CD4-positive, alpha-beta T cell treated with Interleukin-10 for 1 hour (primary cell): ENCODE measurements at places on chromosomes 3 and 15.

DNA sequence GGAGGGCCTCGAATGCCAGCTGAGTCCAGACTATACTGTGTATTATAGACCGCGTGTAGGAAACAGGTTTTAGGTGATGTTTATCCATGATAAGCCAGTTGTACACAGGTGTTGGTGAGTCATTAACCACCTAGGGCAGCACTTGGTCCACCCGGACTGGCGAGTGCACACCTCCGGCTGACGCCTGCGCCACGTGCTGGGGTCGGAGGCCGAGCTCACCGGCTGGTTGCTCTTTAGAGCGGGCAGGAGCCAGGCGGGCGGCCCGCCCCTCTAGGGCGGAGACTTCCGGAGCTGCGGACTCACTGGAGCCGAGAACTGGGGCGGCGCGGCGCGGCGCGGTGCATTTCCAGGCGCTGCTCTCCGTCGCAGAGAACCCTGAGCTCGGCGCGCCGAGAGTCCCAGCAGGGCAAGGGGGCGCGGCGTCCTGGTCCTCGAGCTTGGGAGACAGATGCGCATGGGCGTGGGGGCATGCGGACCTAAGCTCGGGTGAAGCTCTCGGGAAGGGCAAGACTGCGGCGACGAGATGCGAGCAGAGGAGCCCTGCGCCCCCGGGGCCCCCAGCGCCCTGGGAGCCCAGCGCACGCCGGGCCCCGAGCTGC lies at the start of gene ESYT3:
Gene ESYT3 (plus strand): TSS at position 341 of the 599 bp plus-strand sequence. CDS start 183 bp downstream, at position 524.
- peak; percentile 29 for DNase-seq

DNA sequence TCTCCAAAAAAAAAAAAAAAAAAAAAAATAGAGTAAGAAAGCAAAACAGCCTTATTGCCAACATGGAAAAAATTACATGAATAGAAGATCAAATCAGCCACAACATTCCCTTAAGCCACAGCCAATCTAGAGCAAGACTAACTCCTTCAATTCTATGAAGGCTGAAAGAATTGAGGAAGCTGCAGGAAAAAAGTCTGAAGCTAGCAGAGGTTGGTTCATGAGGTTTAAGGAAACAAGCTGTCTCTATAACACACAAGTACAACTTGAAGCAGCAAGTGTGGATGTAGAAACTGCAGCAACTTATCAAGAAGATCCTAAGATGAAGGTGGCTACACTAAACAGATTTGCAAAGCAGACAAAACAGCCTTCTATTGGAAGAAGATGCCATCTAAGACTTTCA lies 9.3 kb downstream of the PARL start:
- no peak for DNase-seq

GRCh38 chr15:51706291-51706690 lies 25.0 kb downstream of the SCG3 start:
- DNase-seq = no peak

- no peak for DNase-seq
Observed at GRCh38 chr3:72151465-72152238, 366.7 kb upstream of the PROK2 start.

DNA sequence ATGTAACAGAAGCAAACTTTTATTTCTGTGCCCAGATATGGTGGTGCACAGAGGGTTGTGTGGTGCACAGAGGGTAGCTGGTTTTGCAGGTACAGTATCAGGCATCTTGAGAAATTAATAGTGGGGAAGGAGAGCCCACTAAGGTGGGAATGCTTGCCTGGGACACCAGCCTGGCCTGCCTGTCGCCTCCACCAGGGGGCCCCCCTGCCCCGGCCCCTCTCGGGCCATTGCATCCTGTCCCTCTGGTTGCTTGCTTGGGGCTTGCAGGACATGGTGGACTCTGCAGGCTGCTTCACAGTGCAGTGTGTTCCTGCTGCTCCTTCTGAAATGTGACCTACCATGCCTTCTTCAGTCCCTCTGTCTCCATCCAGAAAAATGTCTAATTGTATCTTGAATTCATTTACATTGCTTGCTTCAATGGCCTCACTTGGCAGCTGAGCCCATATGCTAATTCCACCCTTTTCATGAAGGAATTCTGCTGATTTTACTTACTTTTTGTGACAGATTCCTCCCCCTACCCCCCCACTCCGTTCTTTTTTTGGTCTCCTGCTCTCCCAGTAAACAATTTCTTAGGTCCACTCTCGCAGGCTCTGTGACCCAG lies 73.6 kb downstream of the EEFSEC start:
- DNase-seq = peak; percentile 33

- peak; percentile 69 for DNase-seq
Observed at GRCh38 chr3:152183473-152183872, 85.3 kb upstream of the MBNL1 start.

DNA sequence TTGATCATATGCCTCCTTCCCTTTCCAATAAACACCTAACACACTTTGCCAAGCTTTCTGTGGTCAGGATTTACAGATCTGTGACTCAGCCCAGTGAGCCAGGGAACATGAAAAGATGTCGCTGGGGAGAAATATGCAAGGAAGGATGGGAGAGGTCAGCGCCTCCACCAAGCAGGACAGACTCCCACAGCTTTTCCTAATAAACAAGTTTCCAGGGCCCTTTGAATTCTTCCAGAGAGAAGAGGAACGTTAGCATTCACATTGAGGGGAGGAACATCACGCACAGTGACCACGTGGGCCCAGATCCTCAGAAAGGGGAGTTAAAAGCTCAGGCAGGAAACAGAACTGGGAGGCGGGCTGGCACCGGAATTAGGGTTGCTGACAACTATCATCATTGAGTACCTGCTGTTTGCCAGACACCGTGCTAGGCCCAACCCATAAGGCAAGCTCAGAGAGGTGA lies 33.3 kb upstream of the MRPS22 start:
- DNase-seq = no peak

- DNase-seq = no peak
Observed at GRCh38 chr3:43994657-43995546, 246.8 kb upstream of the TOPAZ1 start.

DNA sequence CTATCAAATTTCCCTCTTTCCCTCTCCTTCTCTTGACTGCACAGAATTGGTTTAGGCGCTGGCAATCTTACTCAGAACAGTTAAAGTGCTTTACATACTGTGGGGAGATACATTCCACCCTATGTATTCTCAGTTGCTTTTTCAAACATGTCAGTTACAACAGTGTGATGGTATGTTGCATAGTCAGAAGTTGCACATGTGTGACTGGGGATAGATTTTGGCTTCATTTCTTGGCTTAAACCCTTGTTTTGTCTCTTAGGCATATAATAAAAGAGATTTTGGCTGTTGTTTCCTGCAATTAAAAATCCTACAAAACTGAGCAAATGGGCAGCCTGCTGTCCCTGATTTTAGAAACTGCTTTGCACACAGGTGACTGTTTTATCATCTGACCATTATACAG lies 86.7 kb downstream of the PIK3R4 start:
- DNase-seq = no peak

DNA sequence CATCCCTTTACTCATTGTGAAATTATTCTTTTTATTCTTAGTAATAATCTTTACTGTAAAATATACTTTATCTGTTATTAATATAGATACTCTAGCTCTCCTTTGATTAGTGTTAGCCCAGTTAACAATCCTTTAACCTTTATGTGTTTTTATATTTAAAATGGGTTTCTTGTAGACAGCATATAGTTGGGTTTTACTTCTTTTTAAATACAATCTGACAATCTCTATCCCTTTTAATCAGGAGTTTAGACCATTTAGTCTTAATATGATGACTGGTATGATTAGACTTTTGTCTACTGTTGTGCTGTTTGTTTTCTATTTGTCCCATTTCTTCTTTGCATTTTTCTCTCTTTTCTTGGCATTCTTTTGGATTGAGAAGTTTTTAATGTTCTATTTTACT lies 30.1 kb downstream of the GLCE start:
- no peak for DNase-seq

DNA sequence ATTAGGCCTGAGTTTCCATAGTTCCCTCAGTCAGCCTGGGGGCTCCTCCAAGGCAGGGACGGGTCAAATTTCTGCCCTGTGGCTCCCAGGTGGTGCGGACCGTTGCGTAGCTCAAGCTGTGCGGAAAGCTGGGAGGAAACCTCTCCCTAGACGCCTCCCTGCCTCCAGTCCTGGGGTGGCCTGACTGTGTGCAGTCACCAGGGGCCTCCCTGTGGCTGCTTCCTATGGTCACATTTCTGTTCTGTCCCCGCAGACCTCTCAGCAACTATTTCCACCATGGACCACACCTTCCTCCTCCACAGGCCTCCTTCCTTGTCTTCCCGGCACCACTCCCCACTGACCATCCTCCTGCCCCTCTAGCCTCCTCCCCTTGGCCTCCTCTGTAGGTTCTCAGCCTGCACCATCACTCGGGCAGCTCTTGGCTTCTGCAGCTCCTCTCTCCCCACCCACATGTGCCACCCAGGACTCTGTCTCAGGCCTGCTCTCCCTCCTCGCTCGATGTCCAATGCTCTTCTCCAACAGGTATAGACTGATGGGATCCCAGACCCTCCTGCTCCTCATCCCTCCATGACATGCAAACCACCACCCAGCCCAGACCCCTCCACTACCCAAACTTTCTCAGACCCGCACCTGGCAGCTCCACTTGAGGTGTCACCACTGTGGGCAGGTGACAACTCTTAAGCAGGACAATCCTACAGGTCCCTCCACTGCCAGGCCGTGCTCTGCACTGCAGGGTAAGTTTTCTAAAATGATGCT lies 26.9 kb upstream of the SEC13 start:
- DNase-seq = no peak

DNA sequence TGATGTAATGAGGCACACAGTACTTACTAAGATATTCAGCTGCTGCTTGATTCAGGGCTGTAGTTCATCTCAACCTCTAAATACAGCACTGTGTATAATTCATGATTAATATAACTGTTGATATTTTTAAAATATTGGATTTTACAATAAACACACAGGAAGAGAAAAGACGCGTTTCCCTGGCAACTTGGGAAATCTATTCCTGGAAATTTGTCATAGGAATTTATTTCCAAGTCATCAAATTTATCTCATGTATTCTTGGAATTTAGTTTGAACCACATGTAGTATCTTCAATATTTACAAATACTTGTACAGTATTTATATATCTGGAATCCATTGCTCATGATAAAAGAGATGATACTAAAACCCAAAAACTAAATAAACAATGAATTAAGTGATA lies 30.6 kb downstream of the EPHA3 start:
- DNase-seq = no peak

DNA sequence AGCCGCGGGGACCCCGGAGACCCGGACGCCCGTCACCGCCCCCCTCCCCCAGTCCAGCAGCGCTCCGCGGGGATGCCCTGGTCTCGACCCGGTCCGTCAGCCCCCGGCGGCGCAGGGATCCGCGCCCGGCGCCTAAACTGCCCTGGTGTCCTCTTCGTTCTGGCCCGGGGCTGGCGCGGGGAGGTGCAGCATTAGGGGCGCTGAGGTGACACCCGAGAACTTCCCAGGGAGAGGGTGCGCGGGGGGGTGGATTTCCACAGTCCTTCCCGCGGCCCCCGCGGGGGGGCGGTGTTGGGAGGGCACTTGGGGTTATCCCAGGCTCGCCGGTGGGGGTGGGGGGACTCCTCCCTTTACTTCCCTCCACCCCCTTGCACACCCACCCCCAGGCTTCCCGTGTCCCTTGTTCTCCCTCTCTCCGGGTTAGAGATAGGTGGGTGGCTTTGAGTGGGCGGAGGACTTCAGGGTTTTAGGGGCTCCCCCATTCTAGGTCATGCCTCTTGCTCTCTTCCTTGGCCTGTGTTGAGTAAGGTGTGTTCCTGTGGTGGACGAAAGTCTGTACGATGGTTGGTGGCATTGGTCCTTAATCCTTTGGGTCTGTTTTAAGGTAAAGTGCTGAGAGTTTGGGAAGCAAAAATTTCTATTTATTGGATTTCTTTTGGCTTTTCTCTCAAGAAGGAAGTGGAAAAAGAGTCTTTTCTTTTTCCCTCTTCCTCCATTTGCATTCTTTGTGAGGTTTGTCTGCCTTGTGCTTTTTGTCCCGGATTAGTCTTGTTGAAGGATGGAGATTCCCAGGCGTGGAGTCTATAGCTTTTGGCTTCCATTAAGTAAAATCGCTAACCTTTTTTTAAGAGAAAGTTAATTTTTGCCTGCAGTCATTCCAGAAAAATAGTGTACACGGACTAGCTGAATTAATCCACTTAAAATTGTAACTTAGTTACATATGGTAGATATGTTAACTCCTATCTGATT lies 811 bp downstream of the SKIL start:
- peak; percentile 84 for DNase-seq

GRCh38 chr15:61017109-61017508 lies 212.0 kb downstream of the RORA start:
- DNase-seq = no peak

- no peak for DNase-seq
Observed at GRCh38 chr3:8223766-8224165, 277.9 kb upstream of the LMCD1 start.

GRCh38 chr3:156581954-156582353 lies 27.0 kb upstream of the SSR3 start:
- no peak for DNase-seq

DNA sequence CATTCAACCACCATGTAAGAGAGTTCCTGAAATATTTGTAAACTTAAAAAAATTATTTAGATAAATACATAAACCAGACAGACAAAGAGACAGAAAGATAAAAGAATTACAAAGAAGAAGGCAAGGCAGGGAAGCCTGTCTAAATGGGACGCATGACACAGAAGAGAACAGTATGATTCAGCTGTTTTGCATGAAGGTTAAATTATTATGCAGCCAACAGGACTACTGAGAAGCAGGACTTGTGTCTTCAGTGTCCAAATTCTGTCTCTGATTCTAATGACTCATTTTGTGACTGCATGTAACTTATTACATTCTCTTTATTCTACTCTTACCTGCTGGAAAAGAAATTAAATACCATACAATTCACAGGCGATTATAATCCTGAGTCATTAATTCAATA lies 340.4 kb upstream of the KCNMB2 start:
- DNase-seq = no peak

DNA sequence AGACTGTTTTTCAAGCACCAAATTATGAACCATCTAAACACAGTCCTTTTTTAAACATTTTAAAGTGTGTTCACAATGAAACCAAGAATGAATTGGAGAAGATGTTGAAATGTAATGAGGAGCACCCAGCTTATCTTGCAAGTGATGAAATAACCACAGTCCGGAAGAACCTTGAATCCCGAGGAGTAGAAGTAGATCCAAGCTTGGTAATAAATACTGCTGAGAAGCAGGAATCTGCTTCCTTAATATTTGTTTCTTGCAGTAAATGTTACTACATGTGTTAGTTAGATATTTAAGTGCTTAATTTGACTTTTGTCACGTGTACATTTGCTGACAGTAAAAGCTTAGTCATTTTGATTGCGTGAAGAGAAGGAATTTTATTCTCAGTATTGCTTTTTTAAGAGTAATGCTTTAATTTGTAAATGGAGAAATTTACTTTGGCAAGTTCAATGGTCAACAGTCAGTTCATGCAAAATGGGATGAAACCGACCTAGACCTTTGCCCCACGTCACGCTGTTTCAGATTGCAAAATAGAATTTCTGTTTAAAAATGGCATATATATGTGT lies 69.8 kb downstream of the OPA1 start:
- no peak for DNase-seq

GRCh38 chr3:65831733-65832425 lies 206.8 kb downstream of the MAGI1 start:
- DNase-seq = no peak

- peak; percentile 55 for DNase-seq
Observed at GRCh38 chr3:161423911-161424522, 52.7 kb upstream of the SPTSSB start.

GRCh38 chr3:150005243-150006112 lies 34.8 kb upstream of the PFN2 start:
- DNase-seq = no peak

- DNase-seq = no peak
Observed at GRCh38 chr3:77370413-77370812, 330.5 kb downstream of the ROBO2 start.

- no peak for DNase-seq
Observed at GRCh38 chr3:197117114-197117513, 87.5 kb upstream of the MELTF start.
